Activated B cell treated with CpG ODN at 0.5 μM for 24 hours (primary cell): ENCODE measurements at places on chromosomes 1 and 21. TPM values are rescaled to one million over a fixed set of nuclear protein-coding genes. Genes with fewer than 3 reads are reported as not detected.

DNA sequence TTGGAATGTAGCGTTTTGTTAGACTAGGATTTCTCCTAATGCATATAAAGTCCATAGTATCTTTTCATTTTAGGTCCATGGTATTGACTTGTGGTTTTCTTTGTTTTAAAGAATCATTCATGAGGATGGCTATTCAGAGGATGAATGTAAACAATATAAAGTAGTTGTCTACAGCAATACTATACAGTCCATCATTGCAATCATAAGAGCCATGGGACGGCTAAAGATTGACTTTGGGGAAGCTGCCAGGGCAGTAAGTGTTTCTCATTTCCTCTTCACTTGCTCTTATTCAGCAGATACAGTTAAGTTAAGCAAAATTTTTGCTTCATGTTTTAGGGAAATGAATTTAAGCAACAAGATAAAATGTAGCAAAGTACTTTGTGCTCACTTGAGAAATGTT, 25.4 kb downstream of the GNAI3 start:
- no peak for DNase-seq
- H3K4me1 ChIP-seq = peaks cover 22% of the 10 kb centered on the region
- H3K4me3 ChIP-seq = no peak overlapping the region
- no peaks in the 10 kb centered on the region for H3K27me3 ChIP-seq

- H3K4me3 ChIP-seq = no peak overlapping the region
- no peaks in the 10 kb centered on the region for H3K4me1 ChIP-seq
- H3K27me3 ChIP-seq = no peaks in the 10 kb centered on the region
- H3K27ac ChIP-seq = no peak overlapping the region
- no peak for DNase-seq
Measured at GRCh38 chr1:95408507-95409136, 174.6 kb downstream of the RWDD3 start.

GRCh38 chr1:12592496-12592895, 25.5 kb downstream of the DHRS3 start:
- no peak for DNase-seq
- peaks cover 29% of the 10 kb centered on the region for H3K27me3 ChIP-seq
- no peak overlapping the region for H3K27ac ChIP-seq

DNA sequence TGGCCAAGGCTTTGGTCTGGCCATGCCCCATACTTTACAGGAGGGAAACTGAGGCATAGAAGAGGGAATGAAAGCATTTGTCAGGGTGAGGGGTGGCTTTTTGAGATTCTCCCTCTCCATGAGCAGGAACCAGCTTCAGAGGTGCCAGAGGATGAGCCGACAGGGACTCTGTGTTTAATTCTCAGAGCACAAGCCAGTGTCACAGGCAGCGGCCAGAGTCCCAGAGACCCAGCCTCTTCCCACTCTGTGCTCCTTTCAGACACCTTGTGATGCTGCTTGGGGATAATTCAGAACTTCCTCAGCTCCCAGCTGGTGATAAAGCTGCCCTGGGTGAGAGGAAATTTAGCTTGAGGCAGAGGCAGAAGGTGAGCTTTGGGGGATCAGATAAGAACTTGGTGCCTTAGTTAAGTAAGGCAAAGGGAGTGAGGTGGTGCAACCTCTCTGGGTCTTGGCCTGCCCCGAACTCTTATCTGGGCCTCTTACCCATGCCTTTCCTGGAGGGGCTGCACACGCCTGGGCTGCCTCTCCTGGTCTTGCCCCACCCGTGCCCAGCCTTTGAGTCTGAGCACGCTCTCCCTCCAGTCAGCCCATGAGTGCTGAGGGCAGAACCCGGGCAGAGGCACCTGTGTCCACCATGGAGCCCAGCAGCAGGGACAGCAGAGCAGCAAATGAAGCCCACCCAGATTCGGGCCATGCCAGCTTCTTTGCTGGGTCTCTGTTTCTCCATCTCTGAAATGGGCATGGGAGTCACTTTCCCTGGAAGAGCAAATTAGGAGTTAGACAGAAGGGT, 175.6 kb upstream of the C1orf174 start:
- no peaks in the 10 kb centered on the region for H3K4me1 ChIP-seq
- no peaks in the 10 kb centered on the region for H3K36me3 ChIP-seq
- no peak overlapping the region for H3K4me3 ChIP-seq
- no peak overlapping the region for H3K27ac ChIP-seq
- H3K27me3 ChIP-seq = peaks cover 23% of the 10 kb centered on the region

DNA sequence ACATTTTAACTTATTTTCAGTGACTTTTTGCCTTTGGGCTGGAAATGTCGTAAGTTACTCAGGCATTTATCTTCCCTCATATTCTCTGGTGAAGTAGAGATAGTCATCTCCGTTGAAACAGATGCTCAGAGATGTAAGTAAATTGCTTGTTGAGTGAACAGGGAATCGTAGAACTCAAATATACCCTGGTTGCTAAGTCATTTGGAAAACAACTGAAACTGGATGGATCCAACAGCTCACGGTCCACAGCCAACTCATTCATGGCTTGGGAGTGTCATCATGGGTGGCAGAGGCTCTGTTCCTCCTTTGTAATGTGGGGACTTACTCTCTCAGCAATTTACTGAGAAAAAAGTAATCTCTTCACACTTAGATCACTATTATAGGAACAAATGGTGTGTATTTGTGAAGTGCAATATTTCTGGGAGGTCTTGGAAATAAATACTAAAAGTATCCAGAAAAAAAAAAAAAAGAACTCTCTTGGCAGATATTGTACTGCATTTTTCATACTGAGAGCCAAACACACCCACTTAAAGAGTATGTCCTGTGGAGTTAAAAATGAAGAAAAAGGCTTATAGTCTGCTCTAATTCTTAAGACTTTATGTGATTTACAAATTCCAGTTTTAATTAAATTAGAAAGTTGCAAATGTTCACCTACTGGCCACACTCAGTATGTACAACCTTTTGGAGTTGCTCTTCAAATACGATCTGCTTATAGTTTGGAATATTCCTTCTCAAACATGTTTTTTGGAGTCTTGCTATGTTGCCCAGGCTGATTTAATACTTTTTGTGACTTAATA, 107.4 kb downstream of the LEPR start:
- H3K36me3 ChIP-seq = no peaks in the 10 kb centered on the region
- no peak overlapping the region for H3K4me3 ChIP-seq
- no peak for DNase-seq
- H3K27me3 ChIP-seq = peaks cover 42% of the 10 kb centered on the region
- H3K4me1 ChIP-seq = no peaks in the 10 kb centered on the region

GRCh38 chr1:55362558-55362957, 147.4 kb upstream of the USP24 start:
- no peaks in the 10 kb centered on the region for H3K36me3 ChIP-seq
- H3K27me3 ChIP-seq = peaks cover 17% of the 10 kb centered on the region
- no peaks in the 10 kb centered on the region for H3K4me1 ChIP-seq

DNA sequence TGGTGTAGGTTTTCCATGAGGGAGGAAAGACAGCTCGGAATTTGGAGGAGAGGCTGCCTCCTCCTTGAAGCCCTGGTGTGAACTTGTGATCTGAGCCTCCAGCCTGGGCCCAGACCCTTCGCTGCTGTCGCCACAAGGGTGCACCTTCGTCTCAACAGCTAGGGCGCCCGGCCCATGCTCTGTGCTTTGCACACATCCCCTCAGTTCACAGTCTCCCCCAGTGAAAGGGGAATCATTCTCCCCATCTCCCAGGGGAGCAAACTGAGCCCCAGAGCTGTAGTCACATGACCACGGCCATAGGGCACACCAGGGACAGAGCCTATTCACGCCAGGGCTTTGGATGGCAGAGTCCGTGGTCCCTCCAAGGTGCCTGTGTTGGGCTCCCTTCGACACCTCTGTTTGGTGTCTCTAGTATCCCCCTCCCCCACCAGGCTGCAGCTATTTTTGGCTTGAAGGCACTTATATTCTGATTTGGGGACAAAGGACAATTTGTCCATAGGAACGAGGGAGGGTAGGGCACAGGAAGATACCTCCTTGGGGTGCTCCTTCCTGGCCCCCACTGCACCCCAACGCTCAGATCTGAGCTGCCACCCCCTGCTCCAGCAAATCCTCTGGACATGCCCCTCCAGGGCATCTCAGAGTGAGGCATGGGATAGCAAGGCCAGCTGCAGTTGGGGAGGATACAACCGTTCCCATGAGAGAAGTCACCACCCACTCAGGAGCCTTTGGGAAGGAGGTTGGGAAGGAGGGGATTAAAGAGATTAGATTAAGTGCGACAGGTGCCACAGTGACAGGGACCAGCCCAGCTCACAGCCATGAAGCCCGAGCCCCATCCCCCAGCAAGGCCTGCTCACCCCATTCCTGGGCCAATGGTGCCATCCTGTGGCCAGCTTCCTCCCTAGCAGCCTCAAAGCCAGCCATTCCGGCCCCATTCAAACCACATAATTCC, 15.7 kb downstream of the MATN1 start:
- no peak overlapping the region for H3K4me3 ChIP-seq
- no peaks in the 10 kb centered on the region for H3K36me3 ChIP-seq
- DNase-seq = peak; percentile 62

- peaks cover 44% of the 10 kb centered on the region for H3K27me3 ChIP-seq
- H3K36me3 ChIP-seq = no peaks in the 10 kb centered on the region
- peaks cover 5% of the 10 kb centered on the region for H3K4me1 ChIP-seq
- H3K27ac ChIP-seq = no peak within 1 kb of the TSS
- peak within 1 kb of the TSS; percentile 41 for H3K4me3 ChIP-seq
Measured at GRCh38 chr21:34668803-34669148, at the start of gene CLIC6. CLIC6 (plus strand) TSS chr21:34668994; CDS start chr21:34669389, 395 bp downstream.

DNA sequence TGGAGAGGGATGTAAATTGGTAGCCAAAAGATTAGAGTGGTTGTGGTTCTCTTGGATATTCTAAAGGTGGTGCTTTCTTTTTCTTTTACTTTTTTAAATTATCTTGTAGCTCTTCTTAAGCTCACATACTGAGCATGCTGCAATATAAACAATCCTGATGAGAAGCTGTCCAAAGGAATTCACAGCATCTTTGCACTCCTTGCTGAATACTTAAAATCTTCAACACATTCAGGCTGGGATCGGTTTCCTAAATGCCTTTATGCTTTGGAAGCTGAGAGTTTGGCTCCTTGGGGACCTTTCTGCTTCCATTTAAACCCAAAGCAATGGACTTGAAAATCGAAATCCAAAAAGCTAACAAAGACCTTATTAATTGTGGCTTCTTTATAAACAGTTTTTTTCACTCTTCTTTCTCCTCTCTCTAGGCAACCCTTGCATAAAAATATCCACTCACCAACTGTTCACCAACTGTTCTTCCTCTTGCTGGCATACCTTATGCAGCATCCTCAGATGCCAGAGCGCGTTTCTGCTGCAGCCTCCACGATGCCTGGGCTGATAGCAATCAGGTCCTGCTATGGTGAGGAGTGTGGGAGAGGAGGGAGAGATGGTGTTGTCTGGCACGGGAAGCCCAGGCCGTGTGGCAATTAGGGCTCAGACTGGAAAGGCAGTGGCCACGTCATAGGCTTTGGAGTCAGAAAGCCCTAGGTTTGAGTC, 535.8 kb upstream of the DAB1 start:
- H3K4me3 ChIP-seq = no peak overlapping the region
- no peaks in the 10 kb centered on the region for H3K4me1 ChIP-seq
- DNase-seq = no peak
- no peaks in the 10 kb centered on the region for H3K36me3 ChIP-seq
- H3K27ac ChIP-seq = no peak overlapping the region

- no peaks in the 10 kb centered on the region for H3K27me3 ChIP-seq
- peaks cover 10% of the 10 kb centered on the region for H3K4me1 ChIP-seq
- no peaks in the 10 kb centered on the region for H3K36me3 ChIP-seq
- DNase-seq = no peak
- H3K4me3 ChIP-seq = no peak overlapping the region
- no peak overlapping the region for H3K27ac ChIP-seq
Measured at GRCh38 chr1:87598429-87598828, 269.7 kb downstream of the LMO4 start.

- peaks cover 5% of the 10 kb centered on the region for H3K36me3 ChIP-seq
- H3K4me1 ChIP-seq = peaks cover 42% of the 10 kb centered on the region
- DNase-seq = no peak
- no peak overlapping the region for H3K27ac ChIP-seq
- no peaks in the 10 kb centered on the region for H3K27me3 ChIP-seq
Measured at GRCh38 chr1:116574581-116575291, 3.9 kb upstream of the CD58 start.

- H3K4me3 ChIP-seq = no peak overlapping the region
- H3K4me1 ChIP-seq = no peaks in the 10 kb centered on the region
- no peak for DNase-seq
- peaks cover 24% of the 10 kb centered on the region for H3K27me3 ChIP-seq
- H3K36me3 ChIP-seq = no peaks in the 10 kb centered on the region
Measured at GRCh38 chr1:229237320-229237719, 33.6 kb upstream of the RAB4A start.

DNA sequence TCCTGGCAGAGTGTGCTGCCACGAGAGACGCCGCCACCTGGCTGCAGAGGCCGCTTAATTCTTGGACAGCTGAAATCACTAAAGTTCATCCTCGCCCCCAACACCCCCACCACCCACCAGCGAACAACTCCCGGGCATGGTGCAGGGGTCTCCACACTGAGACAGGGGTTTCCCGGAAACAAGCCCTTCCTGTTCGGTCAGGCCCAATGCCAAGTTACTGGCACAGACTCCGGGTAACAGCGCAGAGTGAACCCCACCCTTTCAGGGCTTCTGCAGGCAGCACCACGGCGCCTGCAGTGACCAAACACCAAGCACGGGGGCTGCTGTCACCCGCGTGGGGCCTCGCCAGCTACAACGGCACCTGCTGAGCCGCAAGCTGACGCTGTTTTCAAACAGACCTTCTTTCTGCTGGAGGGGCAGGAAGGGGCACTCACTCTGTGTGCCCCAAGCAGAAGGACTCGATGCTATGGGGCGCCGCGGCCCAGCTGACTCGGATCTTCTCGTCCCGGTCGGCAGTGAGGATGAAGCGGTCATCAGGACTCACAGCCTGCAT, 17.4 kb downstream of the WDR4 start:
- peaks cover 82% of the 10 kb centered on the region for H3K36me3 ChIP-seq
- peaks cover 2% of the 10 kb centered on the region for H3K4me1 ChIP-seq
- H3K4me3 ChIP-seq = no peak overlapping the region
- no peak for DNase-seq
- H3K27me3 ChIP-seq = no peaks in the 10 kb centered on the region
- no peak overlapping the region for H3K27ac ChIP-seq

- peaks cover 83% of the 10 kb centered on the region for H3K4me1 ChIP-seq
- peak overlapping the region; percentile 77 for H3K27ac ChIP-seq
- DNase-seq = no peak
- no peaks in the 10 kb centered on the region for H3K27me3 ChIP-seq
- no peak overlapping the region for H3K4me3 ChIP-seq
- peaks cover 90% of the 10 kb centered on the region for H3K36me3 ChIP-seq
Measured at GRCh38 chr1:66359815-66360214, 174.1 kb upstream of the SGIP1 start.

GRCh38 chr1:145994391-145995120, 1.8 kb downstream of the TXNIP start:
- peaks cover 76% of the 10 kb centered on the region for H3K4me1 ChIP-seq
- H3K4me3 ChIP-seq = peak overlapping the region; percentile 88
- no peak for DNase-seq

GRCh38 chr1:149934356-149934755, 2.3 kb downstream of the MTMR11 start:
- DNase-seq = no peak
- no peaks in the 10 kb centered on the region for H3K36me3 ChIP-seq
- no peak overlapping the region for H3K27ac ChIP-seq
- H3K4me1 ChIP-seq = peaks cover 5% of the 10 kb centered on the region
- no peak overlapping the region for H3K4me3 ChIP-seq

The RCC1 gene
- total RNA-seq = 45.2 and 47.5 TPM in 2 replicates

The TGFB2 gene
- 0.37 and 1.6 TPM in 2 replicates for total RNA-seq

The OR6Y1 gene
- total RNA-seq = not detected in 2 replicates

The CHIA gene
- not detected in 2 replicates for total RNA-seq

The CDK18 gene
- 1.9 and 2.6 TPM in 2 replicates for total RNA-seq

The NEK7 gene
- total RNA-seq = 28.3 and 33.5 TPM in 2 replicates

The RGSL1 gene
- not detected in 2 replicates for total RNA-seq

The CLEC20A gene
- 1.7 and 2.9 TPM in 2 replicates for total RNA-seq

The WNT9A gene
- total RNA-seq = 0.05 TPM in 1 of 2 replicates, not detected in the other

The PRKAA2 gene
- total RNA-seq = not detected in 2 replicates

The BRINP2 gene
- total RNA-seq = not detected in 2 replicates

The DDAH1 gene
- total RNA-seq = 0.05 and 0.07 TPM in 2 replicates
